ENCODE measurements at places on chromosomes 4 and X.

DNA sequence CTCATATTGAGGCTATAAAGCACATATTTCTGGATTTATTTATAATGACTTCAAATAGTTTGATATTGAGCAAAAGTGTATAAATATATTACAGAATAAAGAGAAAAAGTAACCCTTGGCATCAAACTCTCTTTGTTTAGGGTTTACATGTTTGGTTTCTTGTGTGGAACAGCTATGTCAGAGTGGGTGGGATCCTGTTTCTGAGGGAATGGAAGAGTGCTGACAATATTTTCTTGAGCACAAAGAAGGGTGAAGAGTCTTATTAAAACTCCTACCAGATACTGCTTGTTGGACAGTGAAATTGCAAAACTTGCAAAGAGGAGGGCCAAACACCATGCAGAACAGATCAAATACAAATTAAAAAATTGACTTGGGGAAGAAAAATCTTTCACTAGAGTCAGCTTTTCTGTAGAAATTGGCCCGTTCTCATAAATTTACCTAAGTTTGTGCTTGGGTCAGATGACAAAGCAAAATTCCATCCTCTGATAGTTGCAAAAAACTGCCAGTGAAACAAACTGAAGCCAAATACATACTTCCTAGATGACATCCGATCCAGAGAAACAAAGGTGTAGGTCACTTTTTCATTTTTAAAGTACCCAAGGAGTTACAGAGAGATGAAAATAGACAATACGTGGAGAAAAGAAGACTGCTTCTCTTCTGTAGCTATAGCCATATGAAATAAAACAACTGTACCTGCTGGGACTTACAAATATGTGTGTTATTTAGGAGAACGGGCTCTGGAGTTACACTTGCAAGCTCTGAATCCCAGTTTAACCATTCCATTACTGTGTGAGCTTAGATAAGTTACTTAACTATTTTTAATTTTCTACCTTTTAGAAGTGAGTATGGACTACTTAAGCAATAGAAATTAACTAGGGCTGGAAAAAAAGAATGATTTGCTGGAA, 133.3 kb downstream of the MAML3 start:
- DNase-seq = no peak

DNA sequence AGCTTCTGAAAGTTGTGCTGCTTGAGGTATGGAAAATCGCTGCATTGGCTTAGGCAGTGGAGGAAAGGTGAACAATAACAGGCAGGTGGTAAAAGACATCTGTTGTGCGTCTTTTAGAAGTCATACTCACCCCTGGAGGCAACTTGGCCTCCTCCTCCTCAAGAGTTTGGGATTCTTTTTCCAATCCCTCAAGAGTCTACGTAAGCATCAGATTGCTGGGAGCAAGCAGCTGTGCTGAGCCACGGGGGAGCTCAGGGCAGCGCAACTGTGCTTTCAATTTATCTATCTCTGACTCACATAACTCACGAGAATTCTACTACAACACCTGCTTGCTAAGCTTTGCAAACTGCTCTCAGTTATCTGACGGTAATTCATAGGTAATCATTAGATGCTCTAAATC, 6.4 kb upstream of the RBMX2 start:
- no peak for DNase-seq

- DNase-seq = no peak
Measured at GRCh38 chr4:175947117-175947722, 118.4 kb upstream of the WDR17 start.

GRCh38 chr4:85210353-85210752, 243.9 kb upstream of the WDFY3 start:
- no peak for DNase-seq

DNA sequence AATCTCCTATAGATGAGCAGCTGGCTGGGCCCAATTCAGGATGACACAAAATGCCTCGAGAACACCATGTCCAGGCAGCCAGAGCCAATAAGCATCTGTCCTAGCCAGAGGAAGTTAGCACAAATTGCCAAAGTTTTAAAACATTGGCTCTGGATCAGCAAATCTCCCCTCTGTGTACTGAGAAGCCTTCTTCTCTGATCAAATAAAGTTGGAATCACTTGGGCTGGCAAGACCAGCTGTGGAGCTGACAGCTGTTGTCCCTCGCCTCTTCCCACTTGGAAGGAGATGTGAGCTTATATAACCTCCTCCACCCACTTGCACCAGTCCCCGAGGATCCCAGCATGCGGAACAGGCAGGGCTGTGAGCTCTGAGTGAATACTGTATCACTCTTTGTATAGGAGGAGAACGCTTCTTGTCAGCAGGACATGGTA, 183.9 kb downstream of the OPHN1 start:
- DNase-seq = no peak

GRCh38 chr4:81454948-81455347, 16.8 kb downstream of the RASGEF1B start:
- no peak for DNase-seq
